RPMI7951 (cell line): ENCODE measurements at places on chromosomes 5 and 9. TPM values are rescaled to one million over a fixed set of nuclear protein-coding genes. Genes with fewer than 3 reads are reported as not detected.
A peak's percentile ranks its signal among the peaks of the same experiment; 100 is the strongest.

DNA sequence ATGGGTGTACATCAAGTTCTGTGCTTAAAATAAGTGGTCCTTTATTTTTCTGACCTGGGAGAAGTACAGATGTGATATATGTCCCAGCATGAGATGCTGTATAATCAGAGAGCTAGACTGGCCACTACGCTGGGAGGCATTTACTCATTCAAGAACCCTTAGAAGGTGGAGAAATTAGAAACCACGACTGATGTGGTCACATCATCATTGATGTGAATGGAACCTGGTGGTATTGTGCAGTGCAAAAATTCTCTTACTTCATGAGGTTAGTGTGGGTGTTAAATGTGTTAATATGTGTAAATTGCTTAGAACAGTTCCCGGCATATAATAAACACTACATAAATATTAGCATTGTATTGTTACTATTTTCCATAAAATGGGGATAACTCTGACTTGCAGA lies 69.5 kb upstream of the CKMT2 start:
- no peak for DNase-seq

- peak; percentile 55 for DNase-seq
Measured at GRCh38 chr9:95505717-95506427, 10.9 kb downstream of the PTCH1 start.

- DNase-seq, result no peak
Measured at GRCh38 chr5:164671640-164672039, 1166.2 kb downstream of the MAT2B start.

DNA sequence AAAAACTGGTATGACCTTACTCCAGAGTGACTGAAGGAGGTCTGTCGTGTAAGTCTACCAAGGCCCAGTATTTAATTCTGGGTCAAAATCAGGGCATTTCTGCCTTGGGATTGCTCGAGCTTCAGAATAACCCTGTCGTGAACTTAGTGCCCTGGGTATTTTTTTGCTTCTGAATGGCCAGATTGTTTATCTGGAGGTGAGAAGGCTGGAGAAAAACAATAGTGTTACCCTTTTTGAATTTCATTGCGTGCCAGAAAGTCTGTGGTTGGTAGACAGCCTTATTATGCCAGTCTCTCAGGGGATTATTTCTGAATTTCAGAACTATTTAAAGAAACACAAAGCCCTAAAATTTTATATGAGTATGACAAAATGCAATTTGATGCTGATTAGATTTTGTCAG lies 323.4 kb downstream of the CSNK1G3 start:
- no peak for DNase-seq

GRCh38 chr5:148708854-148709253 lies 54.5 kb upstream of the HTR4 start:
- no peak for DNase-seq

GRCh38 chr5:80346055-80346454 lies 26.3 kb downstream of the SPZ1 start:
- DNase-seq, result peak; percentile 22

GRCh38 chr9:111287127-111287526 lies 42.9 kb downstream of the OR2K2 start:
- DNase-seq, result peak; percentile 85

- no peak for DNase-seq
Measured at GRCh38 chr5:134540747-134541733, 15.6 kb downstream of the JADE2 start.

- no peak for DNase-seq
Measured at GRCh38 chr9:114947058-114947457, 16.7 kb upstream of the TNFSF8 start.

DNA sequence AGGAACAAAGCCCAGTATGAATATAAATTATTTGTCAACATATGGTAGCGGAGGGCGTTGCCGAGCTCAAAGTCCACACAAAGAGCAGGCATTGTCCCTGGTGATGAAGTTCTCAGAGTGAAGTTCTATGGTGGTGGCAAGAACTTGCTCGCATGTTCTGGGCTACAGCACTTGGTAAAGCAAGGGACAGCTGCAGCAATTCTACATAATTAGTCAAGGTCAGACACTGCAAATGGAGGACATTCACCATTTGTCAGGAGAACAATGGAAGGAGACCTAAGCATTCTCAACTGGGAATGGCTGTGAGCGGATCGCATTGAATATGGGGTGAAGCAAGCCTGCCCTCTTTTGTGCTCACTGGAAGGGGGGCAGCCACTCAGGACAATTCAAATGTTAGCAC lies 503.8 kb upstream of the ADAMTS16 start:
- no peak for DNase-seq

DNA sequence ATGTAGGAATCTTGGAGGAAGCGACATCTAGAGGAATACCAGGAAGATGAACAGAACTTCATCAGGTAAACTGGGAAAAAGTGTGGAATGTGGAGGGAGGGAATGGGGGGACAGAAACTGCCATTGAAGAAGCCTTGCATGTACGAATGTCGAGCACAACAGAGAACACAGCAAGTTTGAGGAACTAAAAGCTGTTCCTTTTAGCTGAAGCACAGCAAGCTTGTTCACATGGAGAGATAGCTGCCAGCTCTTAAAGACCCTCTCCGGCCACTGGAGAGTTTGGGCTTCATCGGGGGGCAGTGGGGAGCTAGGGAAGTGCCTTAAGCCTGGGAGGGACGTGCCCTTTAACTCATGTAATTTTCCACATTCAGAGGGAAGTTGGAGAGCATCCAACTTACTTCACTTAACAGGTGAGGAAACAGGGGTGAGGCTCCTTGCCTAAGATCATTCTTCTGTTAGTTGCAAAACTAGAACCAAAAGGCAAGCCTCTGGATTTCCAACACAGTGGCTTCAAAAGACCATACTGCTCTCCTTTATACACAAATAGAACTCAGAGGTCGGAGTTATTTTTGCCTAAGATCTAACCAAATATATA lies 2.3 kb upstream of the CYFIP2 start:
- no peak for DNase-seq

DNA sequence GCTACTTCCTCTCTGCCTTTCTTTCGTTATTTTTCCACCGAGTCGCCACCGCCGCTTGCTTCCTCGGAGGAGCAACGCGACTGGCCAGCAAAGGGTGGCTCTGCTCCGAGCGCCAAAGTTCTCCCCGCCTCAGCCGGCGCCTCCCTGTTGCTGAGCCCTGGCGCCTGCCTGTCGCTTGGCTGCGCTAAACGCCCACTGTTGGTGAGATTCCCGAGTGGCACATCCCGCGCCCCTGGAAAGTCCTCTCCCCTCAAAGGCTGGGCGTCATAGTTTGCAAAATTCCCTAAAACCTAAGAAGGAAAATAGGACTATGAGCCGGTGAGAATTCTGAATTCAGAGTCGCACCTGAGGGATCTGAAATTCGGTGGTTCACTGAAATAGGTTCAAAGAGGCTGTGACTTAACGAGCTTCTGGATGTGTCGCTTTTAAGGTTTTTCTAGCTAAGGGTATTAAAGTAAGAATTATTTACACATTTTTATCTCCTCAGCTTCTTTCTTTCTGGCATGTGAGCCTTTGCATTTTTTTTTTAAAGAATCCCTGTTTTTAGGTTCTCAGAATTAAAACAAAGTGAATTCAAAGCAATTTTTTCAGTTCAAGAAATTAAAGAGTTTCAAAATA lies at the start of gene GRIN3A:
TSS of gene GRIN3A (minus strand) at position 82 of the 618 bp plus-strand sequence. CDS start 668 bp downstream, outside the sequence.
- no peak for DNase-seq

GRCh38 chr5:152151113-152151512 lies 226.5 kb upstream of the GLRA1 start:
- no peak for DNase-seq

DNA sequence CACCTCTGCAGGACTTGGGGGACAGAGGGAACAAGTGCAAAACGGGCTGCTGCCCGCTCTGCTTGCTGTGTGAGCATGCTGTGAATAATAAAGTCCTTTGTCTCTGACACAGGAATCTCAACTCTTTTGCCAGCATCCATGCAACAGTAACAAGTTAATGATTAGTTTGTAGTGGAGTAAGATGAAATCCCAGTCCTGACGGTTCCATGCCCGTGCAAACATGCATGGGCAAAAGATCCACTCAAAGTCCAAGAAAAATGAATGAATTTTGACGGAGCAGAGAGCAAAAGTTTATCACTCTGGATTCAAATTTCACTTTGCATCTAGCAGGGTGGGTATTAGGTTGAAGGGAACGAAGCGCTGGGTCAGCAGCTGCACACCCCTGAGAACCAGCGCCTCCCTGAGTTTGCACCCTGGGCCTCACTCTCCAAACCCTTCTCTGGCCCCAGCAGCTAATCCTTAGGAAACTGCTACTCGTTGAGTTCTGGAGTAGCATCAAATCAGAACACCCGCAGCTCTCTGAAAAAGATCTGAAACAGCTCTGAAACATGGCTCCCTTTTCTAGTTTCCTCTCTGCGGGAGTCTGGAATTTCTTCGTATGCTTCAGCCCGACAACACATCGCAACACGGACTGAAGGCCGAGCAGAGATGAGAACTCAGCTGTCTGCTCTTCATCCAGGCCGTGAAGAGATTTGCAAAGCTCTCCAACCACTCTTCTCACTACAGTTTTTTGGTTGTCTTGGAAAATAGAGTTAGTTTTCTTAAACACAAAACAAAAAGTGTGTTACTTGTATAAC lies 45.6 kb upstream of the RUFY1 start:
- DNase-seq, result no peak

- no peak for DNase-seq
Measured at GRCh38 chr5:128193665-128194390, 110.3 kb downstream of the SLC12A2 start.

- peak; percentile 83 for DNase-seq
Measured at GRCh38 chr9:91500509-91501014, 76.9 kb upstream of the NFIL3 start.

DNA sequence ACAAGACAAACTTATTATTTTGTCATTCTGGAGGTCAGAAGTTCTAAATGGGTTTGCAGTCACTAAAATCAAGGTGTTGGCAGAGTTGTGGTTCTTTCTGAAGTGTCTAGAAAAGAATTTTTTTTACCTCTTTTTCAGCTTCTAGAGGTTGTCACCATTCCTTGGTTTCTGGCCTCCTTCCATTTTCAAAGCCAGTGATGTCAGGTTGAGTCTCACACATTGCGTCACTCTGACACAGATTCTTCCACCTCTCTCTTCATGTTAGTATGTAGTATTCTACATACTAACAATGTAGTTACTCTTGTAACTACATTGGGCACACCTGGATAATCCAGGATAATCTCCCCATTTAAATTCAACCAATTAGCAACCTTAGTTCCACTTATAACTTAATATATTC lies 290.3 kb downstream of the RFX3 start:
- DNase-seq, result no peak

- no peak for DNase-seq
Measured at GRCh38 chr9:132163876-132164603, 2.2 kb downstream of the NTNG2 start.

DNA sequence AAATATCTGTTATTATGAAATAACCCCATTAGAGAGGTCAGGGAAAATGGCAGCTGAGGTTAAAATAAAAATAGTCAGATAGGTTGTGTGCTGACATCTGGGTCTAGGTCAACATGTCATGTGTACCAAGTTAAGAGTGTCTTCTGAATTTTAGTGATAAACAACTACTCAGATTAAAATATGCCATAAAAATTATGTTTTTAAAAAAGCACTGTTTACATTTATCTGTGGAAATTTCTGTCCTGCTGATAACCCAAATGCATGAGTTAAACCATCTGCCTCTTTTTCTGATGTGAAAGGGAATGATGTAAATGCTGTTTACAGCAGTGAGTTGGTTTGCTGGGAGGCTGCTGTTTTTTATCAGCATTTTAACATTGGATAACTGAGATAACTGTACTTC lies 361.2 kb upstream of the TARS1 start:
- no peak for DNase-seq

- DNase-seq, result no peak
Measured at GRCh38 chr9:89595646-89596045, 9.2 kb upstream of the GADD45G start.

GRCh38 chr5:179912386-179912785 lies 4.7 kb upstream of the TBC1D9B start:
- no peak for DNase-seq

DNA sequence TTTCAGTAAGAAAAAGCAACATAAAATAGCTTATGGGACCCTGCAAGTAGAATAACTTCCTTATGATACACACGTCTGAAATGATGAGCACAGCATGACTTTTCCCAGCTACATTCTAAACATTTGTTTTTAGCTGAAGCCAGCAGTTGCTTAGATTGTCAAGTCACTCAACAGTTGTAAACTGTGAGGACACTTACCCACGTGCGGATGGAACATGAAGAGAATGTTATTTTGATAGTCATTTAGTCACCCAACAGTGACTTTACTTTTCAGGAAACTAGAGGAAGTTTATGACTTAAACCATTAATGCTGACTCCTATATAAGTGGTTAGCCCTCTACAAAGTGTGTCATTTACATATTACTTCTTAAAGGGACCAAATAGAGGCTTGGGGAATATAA lies 3.0 kb downstream of the HACD4 start:
- no peak for DNase-seq

- no peak for DNase-seq
Measured at GRCh38 chr9:116900543-116900942, 213.4 kb downstream of the TRIM32 start.

The DAPK1 gene
- 0.12 and 0.20 TPM in 2 replicates for total RNA-seq

The FYB1 gene
- 0.60 and 0.68 TPM in 2 replicates for total RNA-seq

The INSL6 gene
- total RNA-seq, result not detected in 2 replicates

The LRRC19 gene
- total RNA-seq, result not detected in 2 replicates
